Kidney tubule cell (primary cell): ENCODE measurements at places on chromosomes 5 and 9.
A peak's percentile ranks its signal among the peaks of the same experiment; 100 is the strongest.

- peak; percentile 35 for DNase-seq
Observed at GRCh38 chr5:133287500-133287899, 235.7 kb downstream of the HSPA4 start.

GRCh38 chr9:110923601-110924000 lies 114.7 kb downstream of the LPAR1 start:
- no peak for DNase-seq

GRCh38 chr9:126671381-126671831 lies 57.7 kb downstream of the LMX1B start:
- no peak for DNase-seq

DNA sequence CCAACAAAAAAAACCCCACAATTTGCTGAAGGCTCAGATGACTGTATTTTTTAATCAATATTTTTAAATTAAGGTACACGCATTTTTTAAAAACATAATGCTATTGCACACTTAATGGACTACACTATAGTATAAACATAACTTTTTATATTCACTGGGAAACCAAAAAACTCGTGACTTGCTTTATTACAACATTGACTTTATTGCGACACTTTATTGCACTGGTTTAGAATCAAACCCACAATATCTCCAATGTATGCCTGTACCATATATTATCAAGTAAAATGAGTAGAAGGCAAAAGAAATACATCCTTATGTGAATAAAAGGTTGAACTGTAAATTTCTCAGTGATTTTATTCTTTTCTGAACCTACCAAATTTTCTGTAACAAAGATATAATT lies 53.7 kb downstream of the RICTOR start:
- no peak for DNase-seq

DNA sequence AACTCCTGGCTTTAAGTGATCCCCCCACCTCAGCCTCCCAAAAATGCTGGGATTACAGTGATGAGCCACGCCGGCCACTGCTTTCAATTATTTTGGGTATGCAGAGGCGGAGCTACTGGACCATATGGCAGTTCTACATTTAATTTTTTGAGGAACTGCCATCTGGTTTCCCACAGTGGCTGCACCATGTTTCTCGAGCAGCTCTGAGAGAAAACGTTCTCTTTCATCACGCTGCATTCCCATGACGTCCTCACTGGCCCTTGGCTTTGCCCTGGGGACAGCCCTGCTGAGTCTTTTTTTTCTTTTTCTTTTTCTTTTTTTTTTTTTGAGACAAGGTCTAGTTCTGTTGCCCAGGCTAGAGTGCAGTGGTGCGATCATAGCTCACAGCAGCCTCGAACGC lies 35.5 kb upstream of the GRHPR start:
- DNase-seq, result no peak

GRCh38 chr9:16728137-16728508 lies 142.3 kb downstream of the BNC2 start:
- peak; percentile 46 for DNase-seq

DNA sequence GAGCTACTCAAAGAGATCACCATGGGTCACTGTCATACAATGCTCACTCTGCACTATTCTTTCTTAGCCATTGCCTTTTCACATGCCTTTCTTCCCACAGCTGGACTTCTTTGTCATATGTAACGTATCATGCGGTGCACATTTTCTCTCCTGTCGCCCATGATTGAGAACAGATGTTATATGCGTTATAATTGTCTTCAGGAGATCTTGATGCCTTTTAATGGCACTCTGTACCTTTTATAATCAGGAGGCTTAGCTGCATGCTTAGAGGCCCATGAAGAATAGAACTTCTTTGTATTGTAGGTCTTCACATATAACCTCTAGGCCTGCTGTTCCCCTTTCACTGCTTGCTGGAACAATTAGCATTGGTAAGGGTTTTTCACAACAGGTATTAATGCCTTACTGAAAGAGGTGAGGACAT lies 436.1 kb downstream of the CDH10 start:
- no peak for DNase-seq

DNA sequence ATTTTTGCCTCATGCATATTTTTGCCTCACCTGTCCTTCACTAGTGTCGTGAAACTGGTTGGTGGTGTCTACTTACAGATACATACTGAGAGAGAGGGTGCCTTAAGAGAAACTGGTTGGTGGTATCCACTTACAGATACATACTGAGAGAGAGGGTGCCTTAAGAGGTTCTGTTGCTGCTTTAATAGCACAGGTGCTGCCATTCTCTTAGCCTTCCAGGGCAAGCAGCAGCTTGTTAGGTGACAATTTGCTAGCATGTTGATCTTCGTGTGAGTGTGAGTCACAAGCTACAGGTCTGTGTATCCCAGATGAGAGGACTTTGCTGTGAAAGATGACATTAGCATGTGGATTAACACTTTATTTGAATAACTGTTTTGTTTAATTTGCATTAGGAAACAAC lies 1.4 kb downstream of the PTTG1 start:
- DNase-seq, result peak; percentile 39

DNA sequence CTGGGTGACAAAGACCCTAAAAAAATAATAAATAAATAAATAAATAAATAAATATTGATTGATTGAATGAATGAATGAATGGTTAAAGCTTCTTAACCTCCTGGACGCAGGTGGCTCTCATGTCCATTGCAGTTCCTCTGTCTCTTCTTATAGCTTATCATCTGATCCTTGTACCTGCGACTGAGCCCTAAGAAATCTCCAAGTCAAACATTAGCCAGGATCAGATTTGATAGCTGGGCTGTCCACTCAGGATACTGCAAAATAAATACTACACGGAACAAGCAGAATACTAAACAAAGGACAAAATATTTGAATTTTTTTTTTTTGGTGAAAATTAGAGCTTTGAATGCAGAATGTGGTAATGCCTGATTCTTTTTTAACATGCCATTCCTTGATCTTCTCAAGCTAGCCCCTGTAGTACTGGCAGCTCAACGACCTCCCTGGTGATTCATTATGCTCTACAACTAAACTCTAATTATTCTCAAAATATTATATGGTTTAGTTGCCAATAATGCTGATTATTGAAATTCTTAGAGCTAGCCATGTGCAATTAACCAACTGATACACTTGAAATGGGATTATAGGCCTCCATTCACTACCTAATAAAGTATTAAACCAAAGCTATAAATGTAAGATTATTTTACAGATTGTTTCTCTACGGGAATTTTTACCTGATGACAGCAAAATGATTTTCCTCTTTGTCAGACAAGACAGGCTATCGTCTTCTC lies 9.9 kb upstream of the TMEM245 start:
- no peak for DNase-seq

DNA sequence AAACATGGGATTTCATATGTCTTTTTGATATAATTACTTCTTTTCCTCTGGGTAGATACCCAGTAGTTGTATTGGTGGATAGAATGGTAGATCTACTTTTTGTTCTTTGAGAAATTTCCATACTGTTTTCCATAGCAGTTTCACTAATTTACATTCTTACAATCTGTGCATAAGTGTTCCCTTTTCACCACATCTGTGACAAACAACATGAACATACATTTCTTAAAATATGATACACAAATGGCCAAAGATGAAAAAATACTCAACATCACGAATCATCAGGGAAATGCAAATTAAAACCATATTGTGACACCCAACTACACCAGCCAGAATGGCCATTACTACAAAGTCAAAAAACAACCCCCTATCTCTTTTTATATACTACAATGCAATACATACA lies 1778.5 kb upstream of the ACO1 start:
- DNase-seq, result no peak

GRCh38 chr9:112541685-112542084 lies 55.1 kb downstream of the KIAA1958 start:
- no peak for DNase-seq

- no peak for DNase-seq
Observed at GRCh38 chr5:32083981-32084430, 90.1 kb downstream of the GOLPH3 start.

DNA sequence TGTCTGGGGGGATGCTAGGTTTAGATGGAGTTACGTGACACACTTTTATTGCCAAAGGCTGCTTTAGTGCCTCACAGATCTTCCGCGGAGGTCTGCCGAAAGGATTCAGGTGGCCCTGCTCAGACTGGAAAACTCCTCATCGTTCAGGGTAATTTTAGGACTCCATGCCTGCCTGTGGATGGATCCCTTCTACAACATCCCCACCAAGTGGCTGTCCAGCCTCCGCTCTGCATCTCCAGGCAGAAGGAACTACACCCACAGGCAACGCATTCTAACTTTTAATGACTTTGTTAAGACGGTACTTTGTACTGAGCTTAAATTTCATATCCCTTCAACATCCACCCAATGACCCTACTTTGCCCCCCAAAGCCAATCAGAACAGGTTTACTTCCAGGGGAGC lies 29.4 kb downstream of the ATPSCKMT start:
- no peak for DNase-seq

DNA sequence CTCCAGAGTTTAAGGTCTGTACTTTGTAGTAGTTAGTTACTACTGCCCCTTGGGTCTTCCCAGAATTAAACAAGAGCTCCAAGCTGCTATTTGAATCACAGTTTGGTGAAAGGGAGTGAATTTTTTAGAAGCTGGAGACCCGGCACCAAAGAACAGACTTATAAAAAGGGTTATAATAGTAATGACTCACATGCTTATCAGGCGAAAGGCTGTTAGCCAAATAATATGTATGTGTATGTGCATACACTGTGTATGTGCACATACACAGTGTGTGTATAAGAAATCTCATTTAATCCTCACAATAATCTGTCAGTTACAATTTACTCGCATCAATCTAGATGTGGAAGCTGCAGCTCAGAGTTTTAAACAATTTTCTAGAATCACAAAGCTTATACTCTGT lies 59.5 kb upstream of the ITGA1 start:
- no peak for DNase-seq

- no peak for DNase-seq
Observed at GRCh38 chr9:126154182-126154827, 172.3 kb upstream of the MVB12B start.

DNA sequence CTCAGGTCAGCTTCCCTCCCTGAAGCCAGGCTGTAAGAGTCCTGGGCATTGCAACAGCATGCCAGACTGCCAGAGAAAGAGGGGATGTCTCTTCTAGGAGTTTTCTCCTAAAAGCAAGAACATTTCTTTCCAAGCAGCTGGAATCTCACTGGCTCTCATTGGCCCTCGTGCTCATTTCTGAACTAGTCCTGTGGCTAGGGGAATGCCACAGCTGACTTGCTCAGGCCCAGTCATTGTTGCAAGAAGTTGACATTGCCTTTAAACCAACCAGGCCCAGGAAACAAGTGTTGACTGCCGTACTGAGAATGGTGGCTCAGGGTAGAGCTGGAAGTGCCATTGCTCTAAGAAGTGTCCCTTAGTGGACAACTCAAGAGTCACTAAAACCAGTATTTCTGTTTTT lies 15.0 kb upstream of the CEP120 start:
- no peak for DNase-seq

- no peak for DNase-seq
Observed at GRCh38 chr9:137970686-137971476, 93.3 kb downstream of the CACNA1B start.

DNA sequence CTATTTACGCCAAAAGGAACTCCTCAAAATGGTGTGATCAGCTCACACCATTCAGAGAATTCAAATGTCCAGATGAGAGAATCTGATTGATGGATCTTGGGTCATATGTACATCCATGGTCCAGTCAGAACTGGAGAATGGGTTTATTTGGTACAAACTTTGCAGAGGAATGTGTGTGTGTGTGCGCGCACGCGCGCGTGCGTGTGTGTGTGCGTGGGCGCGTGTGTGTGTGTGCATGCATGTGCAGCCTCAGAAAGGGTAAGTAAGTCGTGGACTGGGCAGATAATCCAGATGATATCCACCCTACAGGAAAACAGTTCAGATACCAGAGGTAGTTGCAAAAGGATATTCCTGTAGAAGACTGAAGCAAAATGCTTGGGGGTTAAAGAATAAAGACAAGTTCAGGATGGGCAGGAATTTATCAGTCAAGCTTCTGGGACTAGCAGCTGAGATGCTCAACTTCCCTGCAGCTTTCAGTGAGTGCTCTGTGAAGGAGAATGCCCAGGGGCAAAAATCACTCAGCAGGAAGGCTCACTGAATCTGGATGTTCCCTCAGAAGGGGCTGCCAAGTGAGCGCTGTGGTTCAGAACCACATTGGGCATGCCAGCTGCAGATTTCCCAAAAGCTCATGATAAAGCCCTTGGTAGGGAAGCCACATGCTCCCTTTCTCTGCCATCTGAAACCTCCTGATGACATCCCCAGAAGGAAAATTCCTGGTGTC lies 440.5 kb upstream of the SGCD start:
- DNase-seq, result no peak

GRCh38 chr5:130350131-130350530 lies 445.9 kb downstream of the CHSY3 start:
- DNase-seq, result no peak

DNA sequence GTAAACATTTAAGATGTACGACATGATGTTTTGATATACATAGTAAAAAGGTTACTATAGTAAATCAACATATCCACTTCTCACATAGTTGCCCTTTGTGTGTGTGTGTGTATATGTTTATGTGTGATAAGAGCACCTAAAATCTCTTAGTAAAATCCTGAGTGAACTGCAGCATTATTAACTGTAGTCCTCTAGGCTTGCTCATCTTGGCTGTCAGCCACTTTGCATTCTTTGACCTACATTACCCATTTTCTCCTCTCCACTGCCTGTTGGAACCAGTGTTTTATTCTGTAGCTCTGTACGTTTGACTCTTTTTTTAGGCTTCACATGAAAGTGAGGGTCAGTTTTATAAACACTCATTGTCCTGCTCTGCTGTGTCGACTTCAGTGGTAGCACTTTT lies 24.4 kb downstream of the C5orf22 start:
- DNase-seq, result no peak

GRCh38 chr9:121836366-121836885 lies 185.0 kb downstream of the DAB2IP start:
- no peak for DNase-seq

DNA sequence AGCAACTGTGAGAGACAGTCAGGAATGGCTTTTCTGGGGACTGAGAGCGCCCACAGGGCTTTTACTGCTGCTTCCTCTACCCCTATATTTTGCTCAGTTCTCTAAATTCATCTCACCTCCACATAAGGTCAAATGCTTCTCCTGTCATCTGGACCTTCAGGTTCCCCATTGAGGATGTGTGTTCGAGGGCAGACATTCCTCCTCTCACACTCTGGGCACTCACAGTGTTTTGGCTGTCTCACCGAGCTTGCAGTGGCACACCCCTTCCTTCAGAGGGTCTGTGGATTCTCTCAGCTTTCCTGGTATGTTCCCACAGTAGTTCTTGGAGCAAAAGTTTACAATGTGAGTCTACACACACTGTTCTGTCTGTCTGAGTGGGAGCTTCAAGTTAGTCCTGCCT lies 127.8 kb upstream of the GLRA1 start:
- no peak for DNase-seq

DNA sequence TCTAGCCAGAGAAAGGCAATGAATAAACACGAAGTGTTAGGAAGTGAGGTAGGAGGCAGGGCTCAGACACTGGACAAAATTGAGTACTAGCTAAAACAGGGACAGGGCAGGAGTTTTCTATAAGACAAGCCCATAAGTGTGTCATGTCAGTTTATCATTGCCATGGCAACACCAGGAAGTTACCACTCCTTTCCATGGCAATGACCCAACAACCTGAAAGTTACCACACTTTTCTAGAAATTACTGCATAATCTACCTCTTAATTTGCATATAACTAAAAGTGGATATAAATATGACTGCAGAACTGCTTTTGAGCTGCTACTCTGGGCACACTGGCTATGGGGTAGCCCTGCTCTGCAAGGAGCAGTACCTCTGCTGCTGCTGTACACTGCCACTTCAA lies 442.5 kb upstream of the COX7C start:
- no peak for DNase-seq
